ENCODE measurements at places on chromosomes 13 and 19.

- no peak for DNase-seq
Observed at GRCh38 chr13:21997726-21998125, 326.9 kb downstream of the FGF9 start.

DNA sequence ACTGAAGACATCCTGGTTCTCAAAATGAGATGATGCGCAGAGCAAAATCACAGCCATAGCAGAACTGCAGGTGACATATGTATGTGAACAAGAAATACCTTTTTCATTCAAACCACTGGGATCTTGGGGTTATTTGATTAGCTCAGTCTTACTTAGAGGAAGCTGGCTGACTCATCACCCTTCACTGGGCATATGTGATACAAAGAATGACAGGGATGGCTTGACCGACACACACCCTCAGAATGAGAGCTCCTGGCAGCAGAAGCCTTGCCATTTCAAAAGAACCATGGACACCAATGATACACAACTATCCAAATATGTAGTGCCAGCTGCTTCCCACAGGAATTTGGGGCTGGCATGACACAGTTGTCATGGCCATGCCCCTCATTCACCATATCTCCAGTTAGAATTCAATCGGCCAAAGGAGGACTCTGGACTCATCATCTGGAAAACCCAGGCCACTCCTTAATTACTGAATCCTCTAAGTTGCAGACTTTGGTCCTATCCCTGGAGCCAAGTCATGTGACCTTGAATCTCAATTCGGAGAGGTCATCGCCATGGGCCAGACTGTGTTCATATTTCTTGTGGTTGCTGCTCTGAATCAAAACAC lies 115.8 kb downstream of the KATNAL1 start:
- no peak for DNase-seq

DNA sequence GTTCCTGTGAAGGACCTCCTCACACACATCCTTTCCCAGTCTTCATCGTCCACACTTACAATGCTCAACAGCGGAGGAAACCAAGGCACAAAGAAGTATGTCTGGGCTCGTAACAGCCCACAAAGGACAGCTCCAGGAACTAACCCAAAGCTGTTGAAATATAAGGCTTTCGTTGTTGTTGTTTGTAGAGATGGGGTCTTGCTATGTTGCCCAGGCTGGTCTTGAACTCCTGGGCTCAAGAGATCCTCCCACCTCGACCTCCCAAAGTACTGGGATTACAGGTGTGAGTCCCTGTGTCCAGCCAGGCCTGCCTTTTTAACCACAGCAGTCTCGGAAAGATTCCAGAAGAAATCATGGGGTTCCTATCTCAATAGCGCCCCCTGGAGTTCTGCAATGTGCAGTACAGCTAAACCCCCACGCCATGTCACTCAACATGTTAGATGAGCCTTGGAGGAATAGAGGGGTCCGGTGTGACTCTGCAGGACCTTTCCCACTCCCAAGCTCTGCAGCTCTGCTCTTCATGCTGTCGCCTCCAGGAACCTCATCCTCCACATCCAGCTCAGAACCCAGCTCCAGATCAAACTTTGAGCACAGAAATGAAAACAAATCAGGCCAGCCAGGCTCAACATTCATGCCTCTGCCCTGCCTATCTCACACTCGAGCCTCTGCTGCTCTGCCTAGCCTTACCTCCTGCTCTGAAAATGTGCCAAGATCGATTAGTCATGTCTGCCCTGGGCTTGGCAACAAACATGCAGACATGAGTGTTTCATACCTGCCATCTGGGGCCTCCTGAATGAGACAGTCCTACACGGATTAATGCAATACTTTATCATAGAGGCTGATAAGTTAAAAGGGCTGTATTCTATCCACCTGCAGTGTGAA lies 7.5 kb downstream of the PLA2G4C start:
- peak; percentile 16 for DNase-seq

GRCh38 chr13:113399755-113400149 lies 35.8 kb upstream of the GRTP1 start:
- DNase-seq, result no peak

GRCh38 chr19:3348042-3348441 lies 18.3 kb upstream of the NFIC start:
- DNase-seq, result no peak

- DNase-seq, result no peak
Observed at GRCh38 chr13:21071924-21072323, 10.5 kb upstream of the LATS2 start.

DNA sequence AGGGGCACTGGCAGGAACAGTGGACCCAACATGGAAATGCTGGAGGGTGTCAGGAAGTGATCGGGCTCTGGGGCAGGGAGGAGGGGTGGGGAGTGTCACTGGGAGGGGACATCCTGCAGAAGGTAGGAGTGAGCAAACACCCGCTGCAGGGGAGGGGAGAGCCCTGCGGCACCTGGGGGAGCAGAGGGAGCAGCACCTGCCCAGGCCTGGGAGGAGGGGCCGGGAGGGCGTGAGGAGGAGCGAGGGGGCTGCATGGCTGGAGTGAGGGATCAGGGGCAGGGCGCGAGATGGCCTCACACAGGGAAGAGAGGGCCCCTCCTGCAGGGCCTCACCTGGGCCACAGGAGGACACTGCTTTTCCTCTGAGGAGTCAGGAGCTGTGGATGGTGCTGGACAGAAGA lies 4.1 kb downstream of the KLK2 start:
- no peak for DNase-seq

DNA sequence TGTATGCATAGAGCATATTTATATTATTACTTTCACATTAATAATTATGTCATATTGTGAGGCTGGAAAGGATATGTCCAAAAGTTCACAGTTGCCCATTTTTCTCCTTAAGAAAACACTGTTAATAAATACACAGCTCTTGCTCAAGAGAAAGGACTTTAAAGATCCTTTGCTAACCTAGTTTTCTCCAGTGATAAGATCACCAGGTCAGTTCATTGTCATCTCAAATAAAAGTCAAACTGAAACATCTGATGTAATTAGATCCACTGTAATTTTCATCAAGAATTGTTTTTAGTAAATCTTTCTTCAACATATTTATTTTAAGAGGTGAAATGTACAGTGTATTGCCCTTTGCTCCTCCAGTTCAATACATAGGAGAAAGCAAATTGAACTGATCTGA lies 82.8 kb upstream of the KLHL1 start:
- no peak for DNase-seq

- DNase-seq, result no peak
Observed at GRCh38 chr19:8242211-8242821, 33.1 kb downstream of the CERS4 start.

DNA sequence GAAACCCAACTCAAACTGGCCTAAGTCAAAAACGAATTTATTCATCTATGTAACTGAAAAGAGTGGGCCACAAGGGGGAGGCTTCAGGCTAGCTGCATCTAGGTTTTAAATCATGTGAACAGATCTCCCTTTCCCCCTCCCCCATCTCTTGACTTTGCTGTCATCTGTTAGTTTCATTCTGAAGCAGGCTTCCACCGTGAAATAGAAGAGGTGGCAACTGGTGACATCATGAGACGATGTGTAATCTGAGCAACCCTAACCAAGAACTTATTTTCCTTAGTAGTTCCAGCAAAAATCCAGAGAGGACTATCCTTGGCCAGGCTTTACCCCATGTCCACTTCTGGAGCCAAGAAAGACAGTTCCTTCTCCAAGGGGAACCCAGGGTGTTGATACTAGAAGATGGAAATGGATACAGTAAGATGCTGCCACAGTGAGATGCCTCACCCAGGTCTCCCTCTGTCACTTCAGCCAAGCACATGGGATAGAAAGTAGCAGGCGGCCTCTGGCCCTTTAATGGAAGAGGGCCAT lies 9.4 kb downstream of the SAMD4B start:
- no peak for DNase-seq

DNA sequence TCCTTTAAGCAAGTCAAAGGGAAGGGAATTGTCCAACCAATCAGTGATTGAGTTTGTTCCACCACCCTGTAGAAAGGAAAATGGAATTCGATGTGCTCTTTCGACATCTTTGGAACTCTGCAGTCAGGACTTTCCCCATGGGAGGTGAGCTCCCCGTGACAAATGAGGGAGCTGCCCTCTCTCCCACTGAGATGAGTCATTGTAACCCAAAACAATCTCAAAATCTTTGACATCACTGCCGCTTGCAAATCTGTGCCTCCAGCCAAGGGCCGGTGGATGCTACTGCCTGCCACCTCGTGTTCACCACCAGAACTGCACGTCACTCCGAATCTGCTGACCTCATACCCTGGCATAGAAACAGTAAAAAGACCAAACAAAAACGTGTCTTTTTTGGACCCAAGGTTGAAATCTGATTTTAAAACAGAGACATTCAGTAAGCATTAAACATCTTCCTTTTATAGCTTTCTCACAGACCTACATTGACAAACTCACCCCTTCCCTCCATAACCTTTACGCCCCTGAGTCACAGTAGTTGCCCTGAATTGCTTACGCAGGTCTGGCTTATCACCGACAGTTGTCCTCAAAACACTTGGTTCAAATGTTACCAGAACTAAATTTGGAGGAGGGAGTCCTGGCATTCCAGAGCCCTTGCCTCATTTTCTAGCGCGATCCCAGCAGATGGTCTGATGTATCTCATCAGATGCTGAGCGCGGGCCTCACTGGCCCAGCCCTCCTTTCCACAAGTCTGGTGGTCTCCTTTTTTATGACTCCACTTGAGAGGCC lies 105.2 kb downstream of the COL4A2 start:
- DNase-seq, result peak; percentile 22

DNA sequence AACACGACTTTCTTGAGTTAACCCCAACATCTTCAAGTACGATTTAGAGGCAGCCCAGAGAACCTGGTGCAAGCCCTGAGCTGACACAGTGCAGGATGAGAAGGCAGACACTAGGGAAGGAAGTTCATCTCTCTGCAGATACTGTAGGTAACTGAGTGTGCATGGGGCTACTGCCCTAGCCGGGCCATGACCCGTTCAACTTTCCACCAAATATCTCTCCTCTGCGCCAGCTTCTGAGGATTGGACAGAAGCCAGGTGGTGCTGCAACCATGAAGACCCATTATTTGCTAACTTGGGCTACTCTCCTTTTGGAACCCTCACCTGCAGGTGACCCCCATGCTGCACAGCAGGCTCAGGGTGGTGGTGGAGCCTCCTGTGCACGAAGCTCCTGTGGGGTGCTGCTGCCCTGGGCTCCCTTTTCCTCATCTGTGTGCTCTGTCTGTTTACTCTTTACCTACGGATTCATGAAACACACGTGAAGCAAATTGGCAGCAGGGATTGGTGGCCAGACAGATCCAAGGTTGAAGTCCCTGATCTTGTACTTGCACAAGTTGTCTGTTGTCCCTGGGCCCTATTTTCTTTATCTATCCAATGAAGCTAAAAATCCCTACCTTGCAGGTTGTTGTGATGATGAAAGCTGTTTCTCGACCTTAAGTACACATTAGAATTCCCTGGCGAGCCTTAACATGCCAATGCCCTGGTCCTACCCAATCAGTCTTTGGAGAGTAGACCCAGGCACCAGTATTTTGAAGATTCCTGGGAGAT lies 227.8 kb downstream of the LACC1 start:
- no peak for DNase-seq

GRCh38 chr19:33064458-33064791 lies 263 bp downstream of the RHPN2 start:
- DNase-seq, result no peak

- no peak for DNase-seq
Observed at GRCh38 chr19:58334691-58335249, 8.0 kb downstream of the ZSCAN22 start.

- DNase-seq, result no peak
Observed at GRCh38 chr19:4371247-4372164, 28.1 kb downstream of the MPND start.

DNA sequence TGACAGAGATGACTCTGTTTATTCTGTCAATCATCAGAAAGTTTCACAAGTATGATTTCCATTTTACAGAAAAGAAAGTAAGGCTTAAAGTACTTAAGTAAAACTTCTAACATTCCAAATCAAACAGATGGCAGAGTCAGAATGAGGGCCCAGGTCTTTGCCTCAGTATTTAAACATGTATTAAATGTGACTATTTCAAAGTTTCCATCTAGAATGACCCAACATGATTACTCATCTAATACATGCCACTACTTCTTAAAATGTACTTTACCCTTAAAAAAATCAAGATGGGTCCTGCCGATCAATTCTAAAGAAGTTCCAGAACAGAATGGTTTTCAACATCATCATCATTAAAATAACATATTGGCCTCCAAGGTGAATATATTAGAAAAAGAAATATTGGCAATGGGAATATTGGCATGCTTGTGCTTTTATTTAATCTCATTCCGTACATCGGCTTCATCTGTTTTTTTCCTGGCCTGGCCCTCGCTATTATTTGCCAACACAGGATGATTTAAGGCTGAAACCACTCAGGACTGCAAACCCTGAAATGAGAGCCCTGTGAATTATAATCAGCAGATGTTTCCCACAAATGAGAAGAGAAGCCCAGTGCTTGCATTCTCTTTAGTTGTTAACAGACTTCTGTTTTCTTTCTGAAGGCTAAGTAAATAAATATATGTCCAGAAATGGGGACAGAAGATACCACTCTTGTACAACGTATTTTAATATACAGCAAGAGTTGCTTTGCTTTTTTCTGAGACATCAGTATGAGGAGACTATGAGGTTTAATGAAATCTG lies 340.0 kb downstream of the DNAJC15 start:
- peak; percentile 46 for DNase-seq

DNA sequence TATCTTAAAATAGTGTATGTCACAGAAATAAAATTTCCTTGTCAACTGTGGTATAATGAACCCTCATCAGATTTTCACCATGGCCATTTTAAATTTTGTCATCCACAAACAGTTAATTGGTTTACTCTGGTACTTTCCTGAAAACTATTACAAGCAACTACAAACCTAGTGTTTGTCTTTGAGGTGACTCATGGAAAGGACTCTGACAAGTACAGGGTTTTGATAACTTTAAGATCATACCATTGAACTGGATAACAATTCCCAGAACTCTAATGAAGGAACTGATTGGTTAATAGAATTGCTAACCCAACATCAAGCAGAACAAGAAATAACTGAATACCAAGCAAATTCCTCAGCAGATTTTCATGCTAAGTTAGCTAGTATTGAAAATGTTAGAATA lies 237.7 kb upstream of the IPO5 start:
- DNase-seq, result no peak

DNA sequence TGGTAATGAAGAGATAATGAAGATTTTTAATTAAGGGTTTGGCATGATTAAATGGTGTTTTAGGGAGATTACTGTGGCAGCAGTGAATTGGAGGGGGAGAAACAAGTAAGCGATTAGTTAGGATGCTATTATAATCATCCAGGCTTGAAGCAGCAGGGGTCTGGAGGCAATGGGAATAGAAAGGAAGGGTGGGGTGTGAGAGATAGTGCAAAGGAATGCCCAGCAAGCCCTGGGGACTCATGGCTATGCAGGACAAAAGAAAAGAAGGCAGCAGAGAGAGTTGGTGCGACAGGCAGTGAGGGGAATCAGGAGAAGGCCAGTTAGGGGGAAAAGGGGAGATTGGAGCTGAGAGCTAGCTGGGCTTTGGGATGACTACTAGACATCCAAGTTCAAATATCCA lies 34.5 kb downstream of the SOX21 start:
- no peak for DNase-seq

- DNase-seq, result no peak
Observed at GRCh38 chr19:41843371-41843770, 1.1 kb downstream of the LYPD4 start.

GRCh38 chr19:30884146-30884812 lies 465.0 kb downstream of the TSHZ3 start:
- DNase-seq, result no peak
